ENCODE measurements at places on chromosomes 6 and 20.

DNA sequence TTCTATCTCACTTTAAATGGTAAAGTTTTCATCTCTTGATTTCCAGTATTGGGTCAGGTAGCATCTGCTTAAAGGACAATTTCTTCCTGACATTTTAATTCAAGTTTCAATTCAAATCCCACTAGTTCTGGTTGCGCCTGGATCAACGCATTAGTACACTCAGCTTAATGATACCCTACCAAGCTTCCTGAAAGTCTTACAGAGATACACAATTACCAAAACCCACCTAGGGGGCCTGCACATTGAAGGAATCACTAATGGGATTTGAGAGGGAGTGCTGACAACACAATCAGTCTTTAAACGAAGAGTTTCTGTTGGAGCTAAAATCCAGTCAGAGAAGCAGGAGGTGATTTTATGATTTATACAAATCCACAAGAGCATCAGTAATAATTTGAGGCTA, 293.0 kb downstream of the PHF3 start:
- DNase-seq: no peak

DNA sequence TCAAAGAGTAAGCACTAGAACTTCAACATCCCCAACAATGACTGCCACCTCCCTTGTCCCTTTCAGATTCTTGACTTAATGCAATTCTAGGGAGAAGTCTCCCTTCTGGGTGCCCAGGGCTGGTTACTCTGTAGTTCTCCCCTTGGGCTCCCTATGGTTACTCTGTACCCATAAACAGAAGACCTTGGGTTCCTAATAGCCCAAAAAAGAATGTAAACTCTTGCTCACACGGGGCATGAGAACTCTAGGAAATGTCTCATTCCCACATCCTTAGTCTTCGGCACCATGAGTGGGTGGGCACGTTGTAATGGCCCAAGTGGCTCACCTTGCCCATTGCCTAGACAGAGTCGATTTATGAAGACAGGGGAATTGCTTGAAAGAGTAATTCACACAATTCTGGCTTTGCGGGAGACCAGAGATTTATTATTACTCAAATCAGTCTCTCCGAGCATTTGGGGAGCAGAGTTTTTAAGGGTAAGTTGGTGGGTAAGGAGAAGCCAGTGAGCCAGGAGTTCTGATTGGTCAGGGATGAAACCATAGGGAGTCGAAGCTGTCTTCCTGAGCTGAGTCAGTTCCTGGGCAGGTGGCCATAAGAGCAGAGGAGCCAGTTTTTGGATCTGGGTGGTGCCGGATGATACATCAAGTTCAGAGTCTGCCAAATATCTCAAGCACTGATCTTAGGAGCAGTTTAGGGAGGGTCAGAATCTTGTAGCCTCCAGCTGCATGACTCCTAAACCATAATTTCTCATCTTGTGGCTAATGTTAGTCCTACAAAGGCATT, 61.2 kb upstream of the SIRPG start:
- no peak for DNase-seq

GRCh38 chr20:48214601-48215000, 429.3 kb upstream of the SULF2 start:
- DNase-seq: no peak

DNA sequence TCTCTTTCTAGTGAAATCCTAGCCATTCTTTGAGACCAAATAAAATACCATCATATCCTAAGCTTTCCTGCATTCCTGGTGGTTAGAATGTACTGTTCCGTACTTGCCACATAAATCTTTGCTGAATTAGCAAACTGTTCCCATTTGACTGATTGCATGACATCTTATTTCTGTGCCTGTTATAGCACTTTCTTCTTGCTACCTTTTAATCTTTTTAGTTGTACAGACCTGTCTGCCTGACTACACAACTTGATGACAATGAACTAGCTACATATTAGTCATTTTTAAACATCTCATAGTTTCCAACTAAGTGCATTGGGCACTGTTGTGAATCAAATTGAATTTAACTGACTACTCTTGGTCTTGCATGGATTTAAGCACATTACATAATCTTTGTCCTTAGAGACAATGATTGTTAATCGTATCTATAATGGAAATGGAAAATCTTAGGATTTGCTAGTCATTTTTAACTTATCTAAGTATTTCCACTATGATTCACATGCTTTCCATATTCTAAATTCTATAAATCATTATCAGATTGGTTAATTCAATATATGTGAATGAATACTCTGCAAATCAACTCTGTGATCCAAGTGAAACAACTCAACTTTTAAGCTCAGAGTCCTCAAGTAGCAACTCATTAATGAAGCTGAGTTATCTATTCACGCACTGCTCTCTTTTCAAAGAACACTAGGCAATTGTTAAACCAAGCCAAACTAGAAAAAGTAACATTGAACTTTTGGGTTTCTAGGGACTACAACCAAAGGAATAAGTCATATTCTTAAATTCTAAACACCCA, 109.0 kb downstream of the TNFRSF21 start:
- no peak for DNase-seq

GRCh38 chr6:19424853-19425252, 412.3 kb upstream of the ID4 start:
- DNase-seq: no peak

DNA sequence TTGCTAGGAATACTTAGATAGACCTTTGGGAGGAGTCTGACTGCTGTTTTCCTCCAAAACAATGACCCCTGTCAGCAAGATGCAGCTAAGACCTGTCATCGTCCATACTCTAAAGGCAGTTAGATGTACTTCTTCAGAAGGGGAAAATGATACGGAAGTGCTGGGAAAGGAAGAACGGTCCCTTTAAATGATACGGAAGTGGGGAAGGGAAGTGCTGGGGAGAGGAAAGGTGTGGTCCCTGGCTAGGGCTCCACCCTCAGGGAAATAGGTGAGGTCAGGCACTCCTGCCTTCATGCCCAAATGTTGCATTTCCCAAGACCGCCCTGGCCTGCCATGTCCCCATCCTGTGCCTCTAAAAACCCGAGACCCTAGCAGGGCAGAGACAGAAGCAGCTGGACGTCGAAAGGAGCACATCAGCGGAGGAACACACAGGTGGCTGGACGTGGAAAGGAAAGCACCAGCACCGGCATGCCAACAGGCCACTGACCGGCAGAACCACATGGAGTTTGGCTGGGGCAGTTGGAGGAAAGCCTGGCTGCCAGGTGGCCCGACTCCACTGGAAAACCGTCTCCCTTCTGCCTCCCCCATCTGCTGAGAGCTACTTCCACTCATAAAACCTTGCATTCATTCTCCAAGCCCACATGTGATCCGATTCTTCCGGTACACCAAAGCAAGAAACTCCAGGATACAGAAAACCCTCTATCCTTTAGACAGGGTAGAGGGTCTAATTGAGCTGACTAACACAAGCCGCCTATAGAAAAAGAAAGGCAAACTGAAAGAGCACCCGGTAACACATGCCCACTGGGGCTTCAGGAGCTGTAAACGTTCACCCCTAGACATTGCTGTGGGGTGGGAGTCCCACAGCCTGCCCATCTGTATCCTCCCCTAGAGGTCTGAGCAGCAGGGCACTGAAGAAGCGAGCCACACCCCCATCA, 94.6 kb downstream of the FAXC start:
- no peak for DNase-seq

DNA sequence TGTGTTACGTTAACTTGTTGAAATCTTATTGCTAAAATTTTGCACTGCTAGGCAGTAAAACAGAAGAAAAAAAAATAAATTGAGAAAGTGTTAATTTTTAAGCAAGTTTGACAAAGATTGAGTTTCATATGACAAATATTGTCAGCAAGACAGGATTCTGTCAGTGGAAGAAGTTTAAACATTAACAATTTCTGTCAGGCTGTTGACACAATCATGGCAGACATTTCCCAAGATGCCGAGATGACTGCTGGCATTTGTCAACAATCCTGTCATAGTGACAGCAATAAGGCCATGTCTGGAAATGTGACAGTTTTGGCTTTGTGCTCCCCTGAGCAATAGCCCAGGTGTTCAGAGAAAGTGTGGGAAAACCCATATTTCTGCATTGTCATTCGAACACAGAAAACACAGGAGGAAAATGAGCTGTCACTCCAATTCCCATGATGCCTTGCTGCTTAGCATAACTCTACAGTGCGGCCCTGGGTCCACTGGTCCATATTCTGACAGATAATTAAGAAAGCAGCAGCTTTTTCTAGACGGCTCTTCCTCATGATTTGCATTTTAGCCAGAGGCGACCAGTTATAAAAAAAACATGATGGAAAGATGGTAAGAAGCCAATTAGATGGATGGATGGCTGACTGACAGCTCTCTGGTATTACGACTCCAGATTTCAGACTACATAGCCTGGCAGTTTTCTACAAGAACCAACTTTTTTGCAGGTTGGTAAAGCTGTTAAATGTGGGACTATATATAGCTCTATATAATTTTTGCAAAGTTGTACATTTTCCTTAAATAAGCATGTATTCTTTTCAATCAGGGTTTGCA, 43.6 kb upstream of the DEFB112 start:
- no peak for DNase-seq

DNA sequence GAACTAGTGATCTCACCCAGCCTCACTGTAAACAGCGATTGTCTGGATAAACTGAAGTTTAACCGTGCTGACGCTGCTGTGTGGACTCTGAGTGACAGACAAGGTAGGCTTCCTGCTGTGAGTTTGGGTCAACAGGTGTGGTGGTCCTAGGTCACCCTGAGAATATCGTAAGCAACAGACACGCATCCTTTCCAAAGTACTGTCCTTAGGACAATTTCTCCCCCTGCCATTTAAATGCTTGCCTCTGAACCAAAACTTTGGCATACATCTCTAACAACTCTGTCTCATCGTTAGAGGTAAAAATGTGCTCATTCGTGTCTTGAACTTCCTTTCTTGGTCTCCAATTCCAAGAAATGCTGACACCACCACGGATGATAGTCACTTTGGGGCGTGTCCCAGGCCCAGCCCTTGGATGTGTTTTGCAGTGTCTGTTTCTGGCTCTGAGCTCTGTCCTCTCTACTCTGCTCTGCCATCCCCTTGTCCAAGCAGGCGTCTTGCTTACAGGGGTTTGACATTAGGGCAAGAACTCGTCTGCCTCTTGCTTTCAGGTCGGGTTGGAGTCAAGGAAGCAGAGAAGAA, 95.5 kb downstream of the EYA2 start:
- DNase-seq: no peak

GRCh38 chr6:79127660-79128059, 49.6 kb upstream of the PHIP start:
- no peak for DNase-seq

GRCh38 chr6:7777074-7777473, 51.2 kb downstream of the BMP6 start:
- no peak for DNase-seq

- DNase-seq: no peak
These were observed 15.6 kb downstream of the SRSF6 start for GRCh38 chr20:43473381-43473704.

- no peak for DNase-seq
These were observed 163.3 kb upstream of the KCNQ5 start for GRCh38 chr6:72458521-72458920.

DNA sequence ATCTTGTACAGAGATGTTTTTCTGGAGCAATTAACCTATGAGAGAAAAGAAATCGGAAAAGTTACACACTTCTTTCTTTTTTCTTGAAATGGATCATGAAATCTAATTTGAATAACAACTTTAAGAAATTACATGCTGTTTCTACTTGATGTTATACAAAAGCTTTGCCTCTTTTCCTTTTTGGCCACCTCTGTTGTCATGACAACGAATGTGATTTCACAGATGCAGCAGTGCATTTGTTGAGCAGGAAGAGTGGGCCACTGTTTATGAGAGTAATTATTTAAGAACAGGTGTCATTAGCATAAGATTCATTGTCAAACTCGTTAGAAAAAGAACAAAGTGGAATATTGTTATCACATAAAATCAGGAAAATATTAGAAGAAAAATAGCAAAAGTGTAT, 148.3 kb upstream of the IMPG1 start:
- no peak for DNase-seq

- DNase-seq: peak; percentile 85
These were observed at the start of gene PRRC2A for GRCh38 chr6:31620586-31621319. TSS of gene PRRC2A (plus strand) at chr6:31620715. CDS start at chr6:31622790, 2,075 bp downstream.

- DNase-seq: no peak
These were observed 171.6 kb downstream of the SASH1 start for GRCh38 chr6:148514091-148514845.

DNA sequence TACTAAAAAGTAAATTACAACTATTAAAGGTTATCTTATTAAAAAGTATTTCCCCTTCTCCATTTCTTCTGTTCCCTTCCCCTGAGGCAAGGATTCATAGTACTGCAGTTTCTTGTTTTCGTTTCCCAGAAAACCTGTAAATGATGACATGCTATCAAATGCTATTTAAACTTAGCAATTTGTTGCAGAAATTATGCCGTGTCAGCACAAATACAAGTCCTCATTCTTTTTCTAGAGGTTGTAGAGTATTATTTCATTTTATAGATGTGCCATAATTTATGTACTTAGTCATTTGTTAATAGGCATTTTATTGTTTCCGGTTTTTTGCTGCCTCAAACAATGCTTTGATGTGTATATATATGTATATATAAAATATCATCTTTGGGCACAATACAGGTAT, 268.4 kb downstream of the PLCB1 start:
- no peak for DNase-seq

DNA sequence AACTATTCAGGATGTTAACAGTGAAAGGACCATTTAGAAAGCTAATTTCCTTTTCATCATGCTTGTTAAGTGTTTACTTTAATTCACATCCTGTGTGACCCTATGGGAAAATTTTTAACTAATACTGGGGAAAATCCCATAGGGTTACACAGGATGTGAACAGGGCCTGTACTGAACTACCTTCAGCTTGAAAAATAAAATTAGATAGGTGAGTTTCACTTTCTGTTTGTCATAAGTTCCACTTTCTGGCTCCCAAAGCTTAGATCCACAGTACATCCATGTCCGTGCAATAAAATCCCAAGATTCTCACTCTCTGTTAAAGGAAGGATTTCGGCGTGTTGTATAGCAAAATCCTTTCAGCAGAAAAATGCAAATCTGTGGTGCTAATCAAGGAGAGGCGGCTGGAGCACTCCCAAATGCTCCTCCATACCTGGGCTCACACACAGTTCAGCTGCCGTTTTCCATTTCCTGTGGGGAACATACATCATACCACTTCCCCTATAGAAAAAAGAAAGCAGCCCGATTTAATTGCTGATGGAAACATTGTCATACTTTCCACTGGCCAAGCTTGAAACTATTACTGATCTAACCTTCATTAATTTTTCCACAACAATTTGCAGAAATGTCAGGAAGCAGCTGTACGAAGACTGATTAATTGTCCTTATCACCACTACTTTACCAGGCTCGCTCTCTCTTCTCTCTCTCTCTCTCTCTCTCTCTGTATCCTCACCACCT, 125.2 kb downstream of the HIVEP2 start:
- peak; percentile 52 for DNase-seq
